ENCODE measurements at places on chromosomes 6 and 20.
A peak's percentile ranks its signal among the peaks of the same experiment; 100 is the strongest.

- no peak for DNase-seq
These were observed 39.8 kb upstream of the ISM1 start for GRCh38 chr20:13180986-13181889.

GRCh38 chr20:19935842-19936241 is 81.3 kb upstream of the NAA20 start:
- peak; percentile 95 for DNase-seq

DNA sequence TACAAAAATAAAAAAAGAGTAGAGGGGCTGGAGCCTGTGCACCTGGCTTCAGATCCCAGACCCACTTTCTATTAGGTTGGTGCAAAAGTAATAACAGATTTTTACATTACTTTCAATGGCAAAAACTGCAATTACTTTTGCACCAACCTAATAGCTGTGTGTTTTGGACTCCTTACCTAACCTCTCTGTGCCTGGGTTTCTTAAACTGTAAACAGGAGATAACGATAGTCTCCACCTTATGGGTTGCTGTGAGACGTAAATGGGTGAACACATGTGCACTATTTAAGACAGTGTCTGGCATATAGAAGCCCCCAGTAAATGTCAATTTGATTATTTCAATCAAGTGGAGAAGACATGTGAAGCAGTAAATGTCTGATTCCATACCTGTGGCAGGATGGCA is 89.7 kb downstream of the TFAP2C start:
- no peak for DNase-seq

DNA sequence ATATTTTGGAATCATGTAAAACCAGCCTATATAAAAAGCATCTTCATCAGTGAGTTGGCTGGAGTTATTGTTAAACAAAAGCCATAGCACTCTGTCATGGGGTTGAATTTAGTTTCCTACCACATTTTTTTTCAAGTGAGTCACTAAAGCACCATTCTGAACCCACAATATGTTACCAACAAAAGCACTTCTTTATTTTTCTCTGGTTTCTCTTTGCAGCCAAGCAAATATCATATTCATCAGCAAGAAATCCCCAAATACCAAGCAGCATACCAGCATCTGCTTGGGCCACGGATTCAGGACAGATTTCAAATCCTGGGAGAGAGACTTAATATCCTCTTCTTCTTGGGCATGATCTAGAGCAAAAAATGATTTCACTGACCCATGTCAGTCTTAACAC is 441.4 kb downstream of the BCKDHB start:
- DNase-seq = peak; percentile 63

GRCh38 chr20:23632711-23633573 is 4.8 kb downstream of the CST3 start:
- no peak for DNase-seq

DNA sequence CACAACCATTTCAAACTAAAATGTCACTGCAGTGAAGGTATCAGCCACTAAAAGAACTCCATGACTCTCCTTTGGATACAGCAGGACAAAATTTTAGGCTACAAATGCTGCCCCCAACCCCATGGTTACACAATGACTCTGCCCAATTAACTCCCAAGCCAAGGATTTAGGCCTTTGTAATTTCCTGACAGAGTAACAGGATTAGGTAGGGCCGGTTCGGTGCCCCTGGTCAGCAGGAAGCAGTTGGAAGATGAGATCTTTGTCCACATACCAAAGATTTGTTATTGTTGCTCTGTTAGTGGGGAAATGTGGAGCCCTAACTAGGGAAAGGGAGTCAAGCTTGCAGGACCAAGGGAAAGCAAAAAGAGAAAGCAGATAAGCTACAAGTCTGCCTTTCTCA is 26.7 kb upstream of the RIPK1 start:
- no peak for DNase-seq

- DNase-seq = peak; percentile 61
These were observed 11.5 kb upstream of the POPDC3 start for GRCh38 chr6:105191351-105191750.

GRCh38 chr6:13978787-13979186 is 54.0 kb downstream of the RNF182 start:
- no peak for DNase-seq
